ENCODE measurements at places on chromosomes 6 and 20.

GRCh38 chr6:106152952-106153351 is 66.8 kb downstream of the PRDM1 start:
- DNase-seq: no peak

DNA sequence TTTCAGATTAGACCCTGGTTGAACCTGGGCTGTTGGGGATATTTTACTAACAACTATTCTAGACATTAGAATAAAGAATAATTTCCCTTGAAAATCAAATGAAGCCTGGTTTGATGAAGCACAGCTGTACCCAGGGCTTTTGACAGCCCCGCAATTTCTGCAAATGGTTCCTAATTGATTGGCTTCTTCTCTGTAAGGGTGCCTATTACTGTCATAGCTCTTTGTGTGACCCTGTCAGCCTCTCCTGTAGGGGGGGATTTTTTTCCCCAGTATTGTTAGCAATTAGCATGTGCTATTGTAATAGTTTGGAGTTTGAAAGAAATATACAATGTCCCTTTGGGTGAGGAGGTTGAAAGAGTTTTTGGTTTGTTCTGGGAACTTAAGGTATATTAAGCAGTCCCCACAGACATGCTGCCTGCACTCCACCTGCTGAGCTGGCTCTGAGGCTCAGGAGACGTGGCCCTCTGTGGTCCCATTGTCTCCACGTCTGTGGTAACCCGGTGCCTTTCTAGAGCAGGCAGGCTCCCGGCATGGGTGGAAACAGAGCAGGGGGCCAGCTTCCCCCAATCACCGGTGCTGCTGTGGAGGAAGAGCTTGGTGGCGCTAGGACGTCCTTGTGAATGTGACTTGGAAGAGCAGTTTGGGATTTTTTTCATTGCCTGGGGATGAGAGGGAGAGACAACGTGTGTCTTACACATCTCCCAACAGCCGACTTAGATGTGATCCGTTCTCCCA is 47.3 kb upstream of the CLDN20 start:
- DNase-seq: no peak

DNA sequence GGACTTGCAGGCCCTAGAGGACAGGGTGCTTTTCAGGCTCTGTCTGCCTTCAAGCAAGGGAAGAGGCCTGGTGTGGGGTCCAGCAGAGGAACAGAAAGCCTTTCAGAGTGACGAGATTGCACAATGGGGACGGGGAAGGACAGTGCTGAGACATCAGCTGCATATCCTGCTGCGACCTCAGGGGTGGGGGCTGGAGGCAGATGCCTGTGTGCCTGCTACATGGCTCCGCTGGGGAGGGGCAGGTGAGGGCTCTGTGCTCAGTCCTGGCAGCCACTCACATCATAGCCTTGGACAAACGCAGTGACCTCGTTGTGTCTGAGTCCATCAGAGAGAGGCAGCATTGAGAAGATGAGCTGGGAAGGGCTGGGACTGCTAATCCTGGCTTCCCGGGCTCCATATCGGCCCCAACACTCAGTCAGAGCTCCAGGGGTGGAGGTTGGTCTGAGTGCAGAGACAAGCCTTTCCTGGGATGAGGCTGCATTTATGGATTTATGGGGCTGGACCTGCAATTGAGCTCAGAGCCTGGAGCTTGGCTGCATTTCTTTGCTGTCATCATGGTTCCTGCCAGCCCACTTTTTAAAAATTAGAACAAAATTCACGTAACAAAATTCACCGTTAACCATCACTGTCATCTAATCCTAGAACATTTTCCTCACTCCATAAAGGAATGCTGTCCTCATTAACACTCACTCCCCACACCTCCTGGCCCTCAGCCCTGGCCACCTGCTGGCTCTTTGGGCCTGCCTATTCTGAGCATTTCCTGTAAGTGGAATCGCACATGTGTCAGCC is 196.9 kb upstream of the SLC24A3 start:
- no peak for DNase-seq

GRCh38 chr6:30600451-30600961 is 16.5 kb downstream of the PPP1R10 start:
- DNase-seq: peak; percentile 19

DNA sequence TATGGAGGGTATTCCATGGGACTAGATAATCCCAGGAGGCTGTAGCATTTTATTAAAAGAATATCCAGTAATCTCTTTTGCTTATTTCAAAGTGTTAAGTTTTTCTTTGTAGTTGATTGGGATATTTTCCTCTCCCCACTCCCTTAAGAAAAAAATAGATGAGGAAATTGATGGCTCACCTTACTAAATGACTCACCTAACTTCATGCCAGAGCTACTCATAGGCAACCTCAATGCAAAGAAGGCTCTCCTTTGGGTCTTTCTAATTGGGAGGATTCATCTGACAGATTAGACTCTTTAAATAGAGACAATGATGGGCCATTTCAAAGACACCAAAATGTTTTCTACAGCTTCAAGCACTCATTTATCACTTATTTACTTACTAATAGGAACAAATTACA is 528.5 kb upstream of the BTBD3 start:
- no peak for DNase-seq

DNA sequence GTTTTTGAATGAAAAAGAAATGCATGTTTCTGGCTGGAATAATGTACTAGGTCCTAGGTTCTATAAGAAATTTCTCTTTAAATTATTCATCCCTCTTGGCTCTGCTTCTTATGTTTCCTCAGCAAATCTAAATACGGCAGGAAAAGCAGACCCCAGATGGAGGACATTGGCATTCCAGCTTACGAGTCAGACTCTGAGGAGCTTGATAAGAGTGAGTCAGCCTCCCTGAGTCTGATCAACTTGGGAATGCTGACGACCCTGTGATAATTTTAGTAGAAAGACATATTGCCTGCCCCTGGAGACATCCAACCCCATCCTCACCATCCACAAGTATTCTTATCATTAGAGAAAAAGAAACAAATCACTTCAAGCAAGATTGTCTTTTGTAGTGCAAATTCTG is 509.7 kb upstream of the MARCKS start:
- DNase-seq: no peak

GRCh38 chr6:31652925-31653724 is 664 bp upstream of the BAG6 start:
- no peak for DNase-seq

GRCh38 chr6:90401933-90402830 is 105.5 kb upstream of the BACH2 start:
- DNase-seq: no peak

- DNase-seq: no peak
Measured at GRCh38 chr20:4026093-4026601, 10.8 kb upstream of the RNF24 start.

DNA sequence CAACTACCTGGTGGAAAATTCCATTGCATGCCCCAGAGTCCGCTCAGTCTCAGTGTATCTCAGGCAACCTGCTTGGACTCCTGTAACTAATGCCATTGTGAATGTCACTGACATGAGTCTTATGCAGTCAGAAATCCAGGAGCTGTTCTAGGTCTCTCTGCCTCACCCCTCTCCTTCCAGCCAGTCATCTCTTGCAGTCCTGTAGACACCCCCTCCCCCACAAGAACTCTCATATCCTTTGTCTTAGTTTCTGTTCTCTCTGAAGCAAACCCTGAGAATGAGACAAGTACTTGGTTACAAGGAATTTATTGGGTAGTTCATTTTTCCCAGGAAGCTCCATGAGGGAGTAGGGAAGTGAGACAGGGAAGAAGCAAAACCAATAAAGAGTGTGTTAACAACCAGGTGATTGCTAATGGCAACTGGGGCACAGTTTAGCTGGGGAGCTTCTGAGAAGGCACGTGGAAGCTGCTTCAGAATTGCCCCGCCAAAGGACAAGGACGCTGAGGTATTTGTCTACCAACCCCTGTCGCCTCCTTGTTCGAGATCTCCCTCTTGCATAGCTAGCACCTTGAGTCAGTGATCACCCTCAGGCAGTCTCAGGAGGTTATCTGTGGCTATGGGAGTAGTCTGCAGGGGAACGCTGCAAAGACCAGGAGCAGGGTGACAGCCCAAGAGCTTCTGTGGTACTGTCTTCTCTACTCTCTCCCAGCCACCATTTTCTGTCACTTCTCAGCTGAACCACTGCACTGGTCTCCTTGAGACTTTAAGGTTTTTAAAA is 911.4 kb upstream of the FLRT3 start:
- DNase-seq: no peak

GRCh38 chr6:119476024-119476423 is 126.5 kb upstream of the MAN1A1 start:
- no peak for DNase-seq

DNA sequence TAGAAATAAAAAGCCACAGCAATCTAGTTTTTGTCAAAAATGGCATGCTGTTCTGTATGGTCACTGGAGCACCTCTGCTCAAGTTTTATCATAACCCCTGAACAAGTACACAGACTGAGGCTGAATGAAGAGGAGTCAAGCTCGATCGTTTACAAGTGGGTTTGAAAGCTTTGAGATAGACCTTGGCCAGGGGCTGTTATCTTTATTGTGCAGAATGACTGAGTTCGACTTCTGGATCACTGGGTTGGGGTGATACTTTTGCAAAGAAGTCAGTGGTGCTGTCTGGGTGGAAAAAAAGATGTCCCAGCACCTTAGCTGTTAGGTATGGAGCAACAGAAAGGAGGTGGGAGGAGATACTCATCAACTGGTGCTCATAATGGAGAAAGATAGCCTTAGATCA is 446.0 kb downstream of the HACE1 start:
- no peak for DNase-seq

- DNase-seq: no peak
Measured at GRCh38 chr6:156688620-156688971, 88.6 kb upstream of the ARID1B start.

DNA sequence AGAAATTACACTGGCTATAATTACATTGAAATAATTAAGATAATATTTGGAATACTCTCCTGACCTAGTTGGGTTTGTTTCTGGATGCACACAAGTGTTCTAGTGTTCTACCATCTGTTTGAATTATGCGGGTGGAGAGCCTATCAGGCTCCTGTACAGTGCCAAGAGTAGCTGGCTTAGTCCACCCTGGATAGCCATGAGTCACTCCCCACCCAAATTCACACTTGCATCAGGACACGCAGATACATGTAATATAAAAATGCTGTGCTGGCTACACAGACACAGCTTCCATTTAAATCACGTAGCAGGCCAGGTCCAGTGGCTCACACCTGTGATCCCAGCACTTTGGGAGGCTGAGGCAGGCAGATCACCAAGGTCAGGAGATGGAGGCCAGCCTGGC is 686.2 kb upstream of the SLC35B3 start:
- DNase-seq: no peak

GRCh38 chr6:89999945-90000825 is 105.9 kb downstream of the GJA10 start:
- no peak for DNase-seq

GRCh38 chr6:84074988-84075781 is 41.6 kb downstream of the MRAP2 start:
- no peak for DNase-seq

GRCh38 chr6:54191461-54191860 is 80.2 kb downstream of the MLIP start:
- DNase-seq: no peak

GRCh38 chr6:20850686-20851416 is 316.6 kb downstream of the CDKAL1 start:
- DNase-seq: no peak

DNA sequence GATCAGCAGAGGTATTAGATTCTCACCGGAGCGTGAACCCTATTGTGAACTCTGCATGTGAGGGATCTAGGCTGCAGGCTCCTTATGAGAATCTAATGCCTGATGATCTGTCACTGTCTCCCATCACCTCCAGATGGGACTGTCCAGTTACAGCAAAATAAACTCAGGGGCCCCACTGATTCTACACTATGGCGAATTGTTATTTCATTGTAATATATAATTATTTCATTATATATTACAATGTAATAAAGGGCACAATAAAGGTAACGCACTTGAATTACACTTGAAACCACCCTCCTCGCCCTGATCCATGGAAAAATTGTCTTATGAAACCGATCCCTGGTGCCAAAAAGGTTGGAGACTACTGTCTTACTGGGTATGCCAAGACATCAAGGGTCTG is 18.6 kb downstream of the PRKN start:
- DNase-seq: no peak

GRCh38 chr20:6756693-6757595 is 10.5 kb upstream of the BMP2 start:
- DNase-seq: no peak

- DNase-seq: no peak
Measured at GRCh38 chr6:38955861-38956260, 92.7 kb upstream of the GLP1R start.

DNA sequence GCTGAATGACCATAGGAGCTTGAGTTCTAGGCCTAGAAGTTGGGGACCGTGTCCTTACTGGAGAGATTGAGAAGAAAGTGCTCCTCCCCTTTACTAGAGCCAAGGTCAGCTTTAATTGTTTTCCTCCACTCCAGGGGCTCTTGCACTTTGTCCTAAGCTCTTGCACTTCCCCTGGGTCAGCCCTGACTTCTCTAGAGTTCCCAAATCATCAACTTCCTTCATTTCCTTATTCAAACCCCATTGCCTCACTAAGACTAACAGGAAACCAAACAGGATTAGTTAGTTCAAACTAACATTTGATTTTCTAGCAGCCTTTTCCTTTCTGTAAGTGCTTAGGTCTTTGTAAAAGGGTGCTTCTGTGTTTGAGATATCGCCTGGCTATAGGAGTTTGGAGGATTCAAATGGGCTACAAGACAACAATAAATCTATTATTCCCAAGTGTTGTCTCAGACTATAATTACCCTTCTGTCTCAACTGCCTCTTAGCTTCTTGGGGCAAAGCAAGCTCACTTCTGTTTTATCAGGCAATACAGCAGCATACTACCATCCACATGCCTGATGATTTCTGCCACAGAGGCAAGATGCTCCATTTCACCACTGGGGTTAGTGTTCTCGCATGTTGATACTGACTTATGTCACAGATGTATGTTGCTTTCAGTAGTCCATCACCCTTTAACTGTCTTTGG is 12.8 kb upstream of the DTNBP1 start:
- no peak for DNase-seq

DNA sequence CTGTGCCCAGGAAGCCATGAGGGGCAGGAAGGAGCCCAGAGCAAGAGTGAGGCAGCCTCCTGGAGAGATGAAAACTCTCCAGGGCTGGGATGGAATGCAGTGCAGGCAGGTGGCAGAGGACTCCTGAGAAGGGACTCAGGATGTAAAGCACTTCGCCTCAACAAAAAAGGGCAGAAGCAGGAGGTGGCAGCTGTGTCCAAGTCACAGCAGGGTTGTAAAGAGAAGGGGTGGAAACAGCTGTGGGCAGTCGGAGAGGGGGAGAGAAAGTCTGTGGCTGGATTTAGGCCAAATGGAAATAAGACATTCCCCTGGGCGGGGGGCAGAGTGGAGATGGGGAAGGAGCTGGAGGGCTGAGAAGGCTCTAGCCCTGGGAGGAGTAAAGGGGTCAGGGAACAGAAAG is 34.9 kb downstream of the CYP21A2 start:
- DNase-seq: no peak
